ENCODE measurements at places on chromosomes 3 and 15.

DNA sequence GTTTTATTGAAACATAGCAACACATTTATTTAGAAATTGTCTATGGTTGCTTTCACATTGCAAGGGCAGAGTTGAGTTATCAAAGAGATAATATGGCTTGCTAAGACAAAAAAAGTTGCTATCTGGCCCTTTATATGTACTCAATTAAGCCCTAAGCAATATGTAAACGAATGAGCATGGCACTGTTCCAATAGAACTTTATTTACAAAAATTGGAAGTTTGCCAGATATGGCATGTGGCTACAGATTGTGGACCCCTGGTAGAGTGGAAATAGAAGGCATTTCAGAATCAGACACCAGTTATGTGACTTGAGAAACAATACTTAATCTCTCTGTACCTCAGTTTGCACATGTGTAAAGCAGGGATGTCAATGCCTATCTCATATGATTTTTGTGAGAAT, 515.6 kb upstream of the SGO1 start:
- no peak for DNase-seq

DNA sequence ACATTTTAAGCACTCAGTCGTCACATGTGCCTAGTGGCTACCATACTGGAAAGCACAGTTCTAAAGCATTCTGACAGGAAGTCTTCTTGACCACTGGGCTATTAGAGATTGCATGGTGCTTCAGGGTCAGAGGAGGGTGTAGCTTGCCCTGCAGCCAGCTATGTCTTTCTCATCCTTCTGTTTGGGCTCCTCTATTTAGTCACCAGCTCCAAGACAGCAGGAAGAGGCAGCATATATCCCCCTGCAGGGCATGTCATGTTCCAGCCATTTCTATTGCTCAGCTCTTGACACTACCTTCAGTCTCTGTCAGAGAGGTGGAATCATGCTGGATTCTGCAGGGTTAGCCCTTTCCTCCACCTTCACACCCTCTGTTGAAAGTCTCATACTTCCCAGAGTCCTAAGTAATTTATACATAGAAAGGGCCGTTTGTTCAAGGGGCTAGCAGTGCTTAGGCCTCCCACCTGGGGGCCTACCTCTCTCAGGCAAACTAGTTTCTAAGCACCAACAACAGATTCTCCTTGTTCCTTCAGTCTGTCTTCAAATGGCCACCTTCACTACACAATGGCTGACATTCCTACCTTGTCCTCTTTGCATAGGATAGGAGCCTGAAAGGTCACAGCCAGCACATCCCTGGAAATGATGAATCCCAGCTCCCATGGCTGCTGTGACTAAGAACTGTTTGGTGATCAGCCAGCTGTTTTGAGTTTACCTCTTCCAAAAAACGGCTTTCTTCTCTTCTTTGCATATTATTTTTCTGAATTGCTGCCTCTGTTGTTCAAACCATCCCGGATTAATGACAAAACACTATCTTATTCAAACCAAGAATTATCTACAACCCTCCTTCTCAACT, 115.7 kb upstream of the BFSP2 start:
- peak; percentile 20 for DNase-seq

DNA sequence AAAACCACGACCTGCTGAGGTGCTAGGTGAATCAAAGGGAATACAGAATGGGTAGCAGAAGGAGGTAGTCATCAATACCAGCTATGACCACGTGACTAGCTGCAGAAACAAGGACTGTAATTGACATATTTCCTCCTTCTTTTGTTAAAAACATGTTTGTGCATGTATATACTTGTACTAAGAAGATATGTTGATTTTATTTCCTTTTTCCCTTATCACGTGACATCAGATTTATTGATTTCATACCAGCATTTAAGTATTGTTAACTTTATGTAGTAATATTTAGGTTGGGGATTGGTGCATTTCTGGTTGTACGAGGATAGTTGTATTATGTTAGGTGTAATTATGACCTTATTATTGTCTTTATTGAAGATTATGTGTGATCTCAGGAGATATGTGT, 36.2 kb downstream of the PEX5L start:
- DNase-seq, result no peak

- no peak for DNase-seq
These were observed 238.7 kb downstream of the XXYLT1 start for GRCh38 chr3:195032106-195032759.

- DNase-seq, result no peak
These were observed 70.6 kb upstream of the CTSH start for GRCh38 chr15:79015416-79015815.

GRCh38 chr3:178676942-178677790, 140.9 kb downstream of the KCNMB2 start:
- DNase-seq, result no peak

DNA sequence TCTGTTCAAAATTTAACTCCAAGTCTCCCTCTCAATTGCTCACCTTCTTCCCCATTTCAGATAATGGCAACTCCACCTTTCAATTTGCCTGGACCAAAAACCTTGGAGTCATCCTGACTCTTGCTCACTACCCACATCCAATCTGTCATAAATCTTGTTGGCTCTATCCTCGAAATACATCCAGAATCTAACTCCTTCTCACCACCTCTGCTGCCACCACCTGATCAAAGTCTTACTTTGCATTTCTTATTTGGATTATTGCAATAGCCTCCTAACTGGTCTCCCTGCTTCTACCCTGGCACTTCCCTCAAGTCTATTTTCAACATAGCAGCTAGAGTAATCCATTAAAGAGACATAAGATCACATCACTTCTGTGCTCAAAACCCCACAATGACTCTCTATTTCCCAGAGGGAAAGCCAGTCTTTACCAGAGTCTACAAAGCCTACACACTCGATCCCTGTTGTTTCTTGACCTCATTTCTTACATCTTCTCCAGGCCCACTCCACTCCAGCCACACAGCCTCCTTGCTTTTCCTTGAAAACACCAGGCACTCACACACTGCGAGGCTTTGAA, 86.6 kb downstream of the GPR156 start:
- DNase-seq, result no peak

- no peak for DNase-seq
These were observed 86.0 kb downstream of the DTWD1 start for GRCh38 chr15:49706805-49707204.

DNA sequence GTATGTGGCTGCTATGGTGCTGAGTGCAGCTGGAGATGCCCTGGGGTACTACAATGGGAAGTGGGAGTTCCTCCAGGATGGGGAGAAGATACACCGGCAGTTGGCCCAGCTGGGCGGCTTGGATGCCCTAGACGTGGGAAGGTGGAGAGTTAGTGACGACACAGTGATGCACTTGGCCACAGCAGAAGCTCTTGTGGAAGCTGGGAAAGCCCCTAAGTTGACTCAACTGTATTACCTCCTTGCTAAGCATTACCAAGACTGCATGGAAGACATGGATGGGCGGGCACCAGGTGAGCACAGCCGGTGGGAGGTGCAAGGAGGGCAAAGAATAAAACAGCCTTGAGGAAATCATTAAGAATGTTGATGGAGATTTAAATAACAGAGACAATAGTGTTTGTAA, 2.9 kb downstream of the ADPRH start:
- DNase-seq, result no peak

GRCh38 chr3:103657756-103658155, 1222.9 kb downstream of the ZPLD1 start:
- DNase-seq, result no peak

DNA sequence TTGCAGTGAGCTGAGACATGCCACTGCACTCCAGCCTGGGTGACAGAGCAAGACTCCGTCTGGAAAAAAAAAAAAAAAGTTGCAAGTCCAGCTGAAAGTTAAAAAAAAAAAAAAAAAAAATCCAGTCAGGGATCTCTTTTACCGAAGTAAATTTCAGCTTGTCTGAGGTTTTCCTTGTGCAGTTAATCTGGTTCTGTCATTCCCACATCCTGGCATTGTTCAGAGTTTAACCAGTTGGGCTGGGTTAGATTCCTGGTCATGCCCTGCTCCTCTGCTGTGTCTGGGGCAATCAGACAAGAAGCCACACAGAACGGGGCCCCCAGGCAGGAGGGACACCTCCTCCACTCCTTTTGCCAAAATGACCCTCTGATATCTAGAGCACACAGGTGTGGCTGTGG, 84.1 kb upstream of the KLHL25 start:
- no peak for DNase-seq

DNA sequence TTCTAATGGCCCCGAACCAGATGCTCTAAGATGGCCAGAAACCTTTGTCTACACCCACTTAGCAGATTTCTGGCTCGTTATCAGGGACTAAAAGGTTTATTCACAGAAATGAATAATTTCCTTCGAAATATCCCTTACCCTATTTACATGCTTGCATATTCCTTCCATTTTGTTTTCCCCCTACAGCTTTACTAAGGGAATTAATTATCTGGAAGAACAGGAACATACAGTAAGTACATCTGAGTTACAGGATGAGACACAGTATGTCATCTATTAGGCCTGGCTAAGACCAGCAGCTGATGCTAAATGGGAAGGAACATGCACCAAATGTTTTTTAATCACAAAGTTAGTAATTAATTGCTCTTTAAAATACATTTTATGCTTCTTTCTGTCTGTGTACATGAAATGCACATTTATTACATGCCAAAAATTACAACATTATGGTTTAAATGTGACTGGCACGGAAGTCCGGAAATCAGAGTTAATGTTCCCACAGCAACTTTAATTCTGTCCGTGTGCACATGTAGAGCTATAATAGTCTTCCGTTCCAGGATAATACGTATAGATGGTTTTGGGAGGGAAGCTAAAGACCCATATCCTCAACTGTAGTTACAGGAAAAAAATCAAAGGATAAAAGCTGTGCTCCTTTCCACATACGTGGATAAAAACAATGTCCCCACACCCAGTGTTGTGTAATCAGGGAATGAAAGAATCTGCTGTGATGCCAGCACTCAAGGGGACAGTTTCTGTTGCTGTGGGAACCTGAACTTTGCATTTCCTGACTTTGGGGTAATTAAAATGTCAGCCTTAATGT, 82.0 kb downstream of the TIGIT start:
- DNase-seq, result no peak
